ENCODE measurements at places on chromosomes 7 and 10.

GRCh38 chr10:17673471-17674061 lies 29.6 kb downstream of the STAM start:
- no peak for DNase-seq

GRCh38 chr7:85413718-85414117 lies 226.9 kb upstream of the SEMA3D start:
- no peak for DNase-seq

DNA sequence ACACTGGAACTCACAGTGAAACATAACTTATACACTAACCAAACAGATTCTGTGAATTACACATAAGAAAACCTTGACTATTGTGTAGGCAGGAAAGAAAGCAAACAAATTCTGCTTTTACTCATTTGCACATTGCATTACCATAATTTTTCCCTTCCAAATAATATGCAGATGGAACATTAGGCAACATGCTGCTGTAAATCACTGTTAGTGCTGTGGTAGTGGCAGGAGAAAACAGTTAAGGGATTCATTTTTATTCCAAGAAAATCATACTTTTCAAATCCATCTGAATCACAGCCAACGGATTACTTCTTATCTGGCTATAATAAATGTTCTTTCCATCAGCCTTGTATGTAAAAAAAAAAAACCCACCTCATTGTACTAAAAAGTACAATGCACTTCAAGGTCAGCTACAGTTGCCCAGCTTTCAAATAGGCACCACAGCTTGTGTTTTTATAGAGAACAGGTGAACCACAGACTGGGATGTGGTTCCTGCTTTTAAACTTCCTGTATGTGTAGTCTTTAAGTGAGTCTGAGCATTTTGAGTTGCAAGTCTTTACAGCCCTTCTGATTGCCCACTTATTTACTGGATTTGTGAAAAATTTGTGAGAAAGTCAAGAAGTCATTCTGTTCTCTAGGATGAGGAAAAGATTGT lies 590.0 kb upstream of the SEMA3D start:
- no peak for DNase-seq

DNA sequence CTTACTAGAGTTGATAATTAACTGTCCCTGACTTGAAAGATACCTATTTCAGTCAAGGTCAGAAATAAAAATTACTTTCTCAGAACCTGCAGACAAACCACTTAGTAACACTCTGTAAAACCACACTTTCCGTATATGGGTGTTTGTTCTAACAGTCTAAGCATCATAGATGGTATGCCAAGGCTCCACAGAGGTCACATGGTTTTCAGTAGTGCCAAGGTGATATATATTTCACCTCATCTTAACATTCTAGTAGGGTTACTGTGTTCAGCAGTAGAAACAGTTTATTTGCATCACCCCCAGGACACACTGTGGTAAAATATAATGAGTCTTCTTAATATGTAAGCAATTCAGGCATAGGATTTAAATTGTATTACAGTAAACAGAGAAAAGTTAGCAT lies 61.5 kb downstream of the KCND2 start:
- DNase-seq = no peak

GRCh38 chr7:23477962-23478866 lies 7.9 kb upstream of the IGF2BP3 start:
- DNase-seq = no peak

- no peak for DNase-seq
Observed at GRCh38 chr7:158323741-158324396, 263.8 kb downstream of the PTPRN2 start.

- no peak for DNase-seq
Observed at GRCh38 chr10:59281861-59282260, 80.5 kb downstream of the FAM13C start.

DNA sequence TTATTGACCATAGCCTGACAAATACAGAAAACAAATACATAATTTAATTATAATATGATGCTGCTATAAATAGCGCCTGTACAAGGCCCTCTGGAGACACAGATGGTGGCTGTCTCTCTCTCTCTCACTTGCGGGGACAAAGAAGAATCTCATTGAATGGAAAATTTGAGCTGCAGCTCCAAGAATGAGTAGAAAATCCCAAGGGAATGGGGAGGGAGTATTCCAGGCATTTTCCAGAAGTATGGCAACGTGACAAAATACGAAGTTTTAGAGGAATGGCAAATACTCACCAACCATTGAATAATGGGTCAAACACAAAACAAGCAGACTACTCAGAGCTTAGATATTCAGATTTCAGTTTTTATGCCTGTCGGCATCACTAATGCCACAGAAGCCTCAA lies 179.9 kb downstream of the NRP1 start:
- no peak for DNase-seq

- no peak for DNase-seq
Observed at GRCh38 chr7:114264023-114264422, 150.6 kb upstream of the FOXP2 start.

DNA sequence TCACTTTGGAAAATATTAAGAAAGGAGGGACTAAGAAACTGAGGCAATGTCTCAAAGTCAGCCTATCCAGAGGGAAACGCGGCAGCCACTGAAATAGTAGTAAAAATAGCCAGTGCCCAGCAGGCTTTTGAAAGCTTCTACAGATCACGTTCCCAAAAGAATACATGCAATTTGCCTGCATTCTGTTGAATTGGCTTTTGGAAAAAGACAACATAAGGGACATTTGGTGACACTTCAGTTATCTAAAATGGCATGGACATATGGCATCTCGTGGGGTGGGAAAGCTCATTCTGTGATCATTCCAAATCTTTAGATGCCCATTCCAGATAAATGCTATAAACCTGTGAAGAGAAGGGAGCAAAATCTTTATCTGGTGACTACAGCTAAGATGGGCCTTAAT lies 82.8 kb upstream of the PDE1C start:
- no peak for DNase-seq

DNA sequence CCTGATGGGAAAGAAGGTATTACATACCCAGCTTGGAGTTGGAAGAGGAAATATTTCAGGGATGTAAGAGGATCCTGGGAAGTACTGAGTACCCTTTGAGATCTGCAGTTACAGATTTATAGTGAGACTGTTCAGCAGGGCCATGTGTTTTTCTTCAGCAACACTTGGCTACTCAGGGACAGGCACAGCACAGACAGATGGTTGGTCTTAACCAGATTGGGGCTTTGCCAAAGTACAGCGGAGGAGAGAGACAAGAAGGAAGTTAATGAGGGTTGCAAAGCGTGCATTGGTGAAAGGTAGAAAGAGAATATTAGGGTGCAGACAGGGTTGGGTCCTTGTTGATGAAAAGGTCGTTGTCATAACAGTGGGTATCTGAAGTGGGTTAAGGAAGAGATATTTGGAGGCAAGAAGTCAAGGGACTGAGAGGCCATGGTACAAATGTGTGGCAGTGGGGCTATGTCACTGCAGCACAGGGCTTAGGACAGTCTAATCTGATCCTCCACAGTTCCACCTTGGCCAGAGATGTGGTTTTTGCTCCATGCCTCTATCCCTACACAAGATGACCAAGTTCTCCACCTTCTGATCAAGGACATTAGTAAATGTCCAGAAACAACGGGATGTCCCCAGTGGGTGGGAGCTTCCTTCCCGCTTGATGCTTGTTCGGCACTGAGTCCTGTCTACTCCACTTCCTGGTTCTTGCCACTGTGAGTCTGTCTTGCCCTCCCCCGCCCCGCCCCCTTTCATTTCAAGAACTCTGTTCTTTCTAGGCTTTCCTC lies 18.9 kb upstream of the DNAJC1 start:
- peak; percentile 16 for DNase-seq
